HTR-8/SVneo (cell line): ENCODE measurements at places on chromosomes 1 and 21.

GRCh38 chr1:221715321-221716169, 26.3 kb downstream of the DUSP10 start:
- DNase-seq, result no peak

DNA sequence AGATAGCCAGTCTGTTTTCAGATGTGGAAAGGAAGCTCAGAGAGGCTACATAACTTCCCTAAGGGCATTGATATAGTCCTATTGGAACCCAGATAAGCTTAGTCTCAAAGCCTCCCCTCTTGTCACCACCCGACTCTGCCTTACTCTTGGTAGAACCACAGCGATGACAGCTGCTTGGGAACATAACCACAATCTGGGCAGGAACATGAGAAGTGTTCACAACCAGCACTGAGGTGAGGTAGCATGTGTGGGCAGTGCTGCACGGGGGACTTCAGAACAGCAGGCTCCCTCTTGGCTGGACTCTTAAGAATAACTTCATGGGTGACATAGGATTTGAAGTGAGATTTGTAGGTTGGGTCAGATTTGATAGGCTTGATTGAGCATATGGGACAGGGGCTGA, 9.3 kb upstream of the S100A10 start:
- DNase-seq, result no peak

DNA sequence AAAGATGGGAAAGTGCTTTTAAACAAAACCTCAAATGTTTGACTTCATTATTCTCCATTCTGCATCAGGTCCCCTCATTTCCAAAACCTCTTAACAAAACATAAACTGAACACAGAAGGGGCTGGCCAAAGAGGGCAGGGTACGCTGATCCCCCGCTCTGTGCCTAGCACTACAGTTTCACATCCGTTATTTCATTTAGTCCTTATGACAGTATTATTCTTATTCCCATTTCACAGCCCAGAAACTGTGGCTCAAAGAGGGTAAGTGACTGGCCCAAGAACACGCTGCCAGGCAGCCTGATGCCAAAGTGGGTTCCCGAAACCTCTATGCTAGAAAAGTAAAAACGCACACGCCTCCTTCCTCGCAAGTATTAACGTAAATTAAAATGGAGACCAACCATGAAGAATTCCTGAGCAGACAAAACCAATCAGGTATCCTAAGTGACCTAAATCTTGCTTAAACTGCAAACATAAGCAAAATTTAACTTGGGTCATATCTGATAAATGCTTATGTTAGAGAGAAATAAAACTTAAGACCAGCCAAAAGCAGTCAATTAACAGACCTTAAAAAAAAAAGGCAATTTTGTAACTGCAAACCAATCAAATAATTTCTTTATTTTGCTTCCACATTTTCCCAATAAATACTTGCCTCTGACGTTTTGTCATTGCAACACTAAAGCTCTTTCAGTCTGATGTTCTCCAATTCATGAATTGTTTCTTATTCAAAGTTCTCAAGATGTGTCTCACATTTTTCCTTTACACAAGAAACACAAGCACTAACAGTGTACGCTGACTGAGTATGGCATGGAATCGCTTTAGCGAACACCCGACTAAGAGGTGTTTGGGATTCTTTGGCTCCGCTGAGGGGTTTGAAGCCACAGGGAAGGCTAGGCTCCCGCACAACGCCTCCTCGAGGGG, 653 bp downstream of the CASP9 start:
- DNase-seq, result no peak

DNA sequence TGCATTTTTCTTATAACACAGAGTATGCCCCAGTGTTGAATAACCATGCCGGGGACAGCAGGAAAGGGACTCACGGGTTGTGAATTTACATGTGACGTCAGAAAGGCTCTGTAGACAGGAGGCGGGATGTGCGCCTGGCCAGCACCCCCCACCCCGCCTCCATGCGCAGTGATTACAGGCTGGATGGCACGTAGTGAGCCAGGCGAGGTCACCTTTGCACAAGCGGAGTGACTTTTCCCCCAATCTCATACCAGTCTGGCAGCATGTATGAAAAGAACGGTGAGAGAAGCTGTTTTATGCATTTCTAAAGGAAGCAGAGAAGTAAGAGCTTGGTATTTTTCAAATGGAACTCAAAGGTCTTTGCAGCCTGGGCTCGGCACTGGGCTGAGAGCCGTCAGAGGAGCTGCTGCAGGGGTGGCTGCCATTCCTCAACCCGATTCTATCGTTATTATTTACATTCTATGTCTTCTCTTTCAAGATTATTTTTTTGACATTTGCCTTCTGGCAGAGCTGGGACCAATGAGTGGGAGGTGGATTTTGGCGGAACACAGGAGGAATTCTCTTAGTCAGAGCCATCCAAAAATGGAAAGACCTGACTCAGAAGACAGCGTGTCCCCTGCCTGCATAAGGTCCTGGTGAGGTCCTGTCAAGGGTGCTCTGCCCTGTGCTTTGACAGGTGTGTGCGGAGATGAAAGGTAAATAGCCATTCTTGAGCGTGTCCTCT, 115.6 kb upstream of the SLC45A1 start:
- peak; percentile 74 for DNase-seq

DNA sequence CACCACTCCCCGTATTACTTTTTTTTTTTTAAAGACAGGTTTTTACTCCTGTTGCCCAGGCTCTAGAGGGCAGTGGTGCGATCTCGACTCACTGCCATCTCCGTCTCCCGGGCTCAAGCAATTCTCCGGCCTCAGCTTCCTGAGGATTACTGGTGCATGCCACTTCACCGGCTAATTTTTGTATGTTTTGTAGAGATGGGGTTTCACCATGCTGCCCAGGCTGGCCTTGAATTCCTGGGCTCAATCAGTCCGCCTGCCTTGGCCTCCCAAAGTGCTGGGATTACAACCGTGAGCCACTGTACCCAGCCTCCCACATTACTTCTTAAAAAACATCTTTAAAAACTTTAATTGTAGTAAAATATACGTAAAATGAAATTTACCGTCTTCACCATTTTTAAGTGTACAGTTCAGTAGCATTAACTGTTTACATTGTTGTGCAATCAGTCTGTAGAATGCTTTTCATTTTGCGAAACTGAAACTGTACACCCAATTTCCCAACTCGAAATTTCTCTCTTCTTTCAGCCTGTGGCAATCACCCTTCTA, 77.0 kb downstream of the ZMYM4 start:
- no peak for DNase-seq
